ENCODE measurements at places on chromosomes 7 and 10.

DNA sequence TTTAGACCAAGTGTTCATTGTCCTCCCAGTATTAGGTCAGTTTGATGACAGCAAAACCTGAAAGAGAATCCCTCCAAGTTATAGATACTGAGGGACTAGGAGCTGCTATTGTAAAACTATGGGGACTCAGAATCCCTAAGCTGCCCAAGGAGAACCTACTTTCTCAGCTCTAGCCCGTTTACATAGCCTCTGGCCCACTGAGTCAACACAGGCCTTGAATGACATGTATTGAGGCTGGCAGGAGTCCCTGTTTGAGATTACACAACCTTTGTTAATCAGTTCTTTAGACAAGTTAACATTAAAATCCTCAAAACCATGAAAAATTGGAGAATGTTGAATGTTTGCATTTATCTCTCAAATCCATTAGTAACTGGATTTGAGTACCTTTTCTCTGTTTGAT lies 1079.0 kb downstream of the KCNMA1 start:
- DNase-seq, result no peak

- no peak for DNase-seq
These were observed 1.4 kb upstream of the TRIM8 start for GRCh38 chr10:102642736-102643335.

DNA sequence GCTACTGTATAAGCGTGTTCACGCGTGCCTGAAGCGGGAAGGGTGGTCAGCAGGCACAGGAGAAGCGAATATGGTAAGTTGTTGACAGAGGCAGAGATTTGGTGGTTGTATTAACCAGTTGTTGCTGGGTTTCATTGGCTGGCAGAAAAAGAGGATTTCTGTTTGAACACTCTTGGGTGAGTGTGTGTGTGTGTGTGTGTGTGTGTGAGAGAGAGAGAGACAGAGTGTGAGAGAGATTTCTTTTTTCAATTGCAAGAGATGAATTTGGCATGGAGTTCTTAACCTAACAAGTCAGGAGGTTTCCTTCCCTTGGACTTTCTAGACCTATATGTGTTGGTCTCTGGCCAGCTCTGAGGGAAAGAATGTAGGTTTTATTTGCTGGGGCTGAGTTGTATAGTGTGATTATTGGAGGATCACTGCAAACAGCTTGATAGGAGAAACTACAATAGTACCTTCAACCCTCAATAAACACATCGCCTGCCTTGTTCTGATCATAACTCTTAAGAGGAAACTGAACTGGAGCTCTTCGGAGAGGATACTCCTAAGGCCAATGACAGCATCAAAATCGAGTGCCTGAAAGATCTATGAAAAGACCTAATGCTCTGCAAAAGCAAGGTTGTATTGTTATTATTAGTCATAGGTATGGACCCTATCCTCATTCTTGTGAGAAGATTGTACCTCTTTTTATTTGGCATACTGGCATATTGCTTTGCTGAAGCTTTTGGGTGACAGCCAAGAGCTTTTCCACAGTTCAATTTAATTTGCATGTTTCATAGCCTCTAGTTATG lies 1.2 kb downstream of the MCU start:
- DNase-seq, result no peak

DNA sequence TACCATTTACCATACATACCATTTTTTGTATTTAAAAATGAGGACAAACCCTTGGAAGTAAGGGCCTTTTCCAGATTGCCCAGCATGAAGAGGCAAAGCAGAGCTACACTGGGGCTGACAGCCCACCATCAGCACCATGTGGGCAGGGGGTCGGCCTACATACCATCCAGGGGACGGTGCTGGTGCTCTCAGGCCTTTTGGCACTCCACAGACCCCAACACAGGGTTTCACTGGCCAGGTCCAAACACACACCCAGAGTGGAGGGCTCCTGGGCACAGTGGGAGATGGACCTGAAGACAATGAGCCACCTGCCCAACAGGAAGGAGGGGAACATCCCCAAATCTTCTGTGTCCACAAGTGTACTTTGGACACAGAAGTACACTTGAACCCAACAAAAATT lies 69.2 kb upstream of the CAMK2B start:
- DNase-seq, result no peak

- DNase-seq, result no peak
These were observed 20.9 kb upstream of the BAG3 start for GRCh38 chr10:119630300-119630699.

GRCh38 chr10:63415640-63416244 lies 50.0 kb downstream of the JMJD1C start:
- no peak for DNase-seq

GRCh38 chr10:48448796-48449195 lies 142.3 kb downstream of the MAPK8 start:
- no peak for DNase-seq

DNA sequence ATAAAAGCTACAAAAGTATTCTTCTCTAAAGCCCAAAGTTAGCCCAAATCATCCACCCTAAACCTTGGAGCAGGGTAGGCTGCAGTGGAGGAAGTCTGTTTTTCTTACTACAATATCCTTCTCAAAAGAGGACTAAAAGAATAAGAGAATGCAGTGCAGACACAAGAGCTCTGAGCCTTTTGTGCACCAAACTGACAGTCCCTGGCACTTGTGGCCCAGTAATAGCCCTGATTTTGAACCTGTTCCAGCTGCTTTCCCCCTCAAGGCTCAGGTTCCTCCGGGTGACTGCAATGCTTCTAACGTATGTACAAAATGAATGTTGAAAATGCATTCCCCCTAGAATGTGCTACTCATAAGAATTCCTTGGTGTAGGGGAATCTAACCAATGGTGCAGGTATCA lies 154.4 kb downstream of the JAZF1 start:
- no peak for DNase-seq

DNA sequence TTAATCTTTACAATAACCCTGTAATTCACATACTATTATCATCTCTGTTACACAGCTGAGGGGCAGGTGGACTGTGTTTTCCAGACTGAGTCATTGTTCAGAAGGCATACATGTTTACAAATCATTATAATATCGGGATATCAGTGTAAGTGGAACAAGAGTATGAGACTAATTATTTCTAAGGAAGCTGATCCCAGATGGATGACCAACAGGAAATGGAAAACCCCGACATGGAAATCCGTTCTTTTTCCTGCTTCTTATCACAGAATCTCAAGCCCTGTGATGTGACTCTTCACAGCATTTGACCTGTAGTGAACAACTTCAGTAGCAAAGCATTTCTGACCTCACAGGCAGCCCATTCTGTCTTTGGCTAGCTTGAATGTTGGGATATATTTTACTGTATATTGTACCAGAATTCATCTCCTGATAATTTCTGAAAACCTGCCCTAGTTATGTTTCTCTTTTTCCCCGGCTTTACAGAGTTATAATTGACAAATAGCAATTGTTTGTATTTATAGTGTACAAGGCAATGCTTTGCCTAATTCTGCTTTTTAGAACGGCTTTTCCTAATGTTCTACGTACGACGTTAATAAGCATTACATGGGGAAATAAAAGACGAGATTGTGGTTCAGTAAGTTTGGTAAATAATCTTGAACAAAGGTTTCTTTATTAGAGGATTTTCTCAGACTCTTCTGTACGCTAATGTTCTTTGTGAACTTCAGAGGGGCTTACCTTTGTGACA lies 78.6 kb upstream of the SYPL1 start:
- no peak for DNase-seq

DNA sequence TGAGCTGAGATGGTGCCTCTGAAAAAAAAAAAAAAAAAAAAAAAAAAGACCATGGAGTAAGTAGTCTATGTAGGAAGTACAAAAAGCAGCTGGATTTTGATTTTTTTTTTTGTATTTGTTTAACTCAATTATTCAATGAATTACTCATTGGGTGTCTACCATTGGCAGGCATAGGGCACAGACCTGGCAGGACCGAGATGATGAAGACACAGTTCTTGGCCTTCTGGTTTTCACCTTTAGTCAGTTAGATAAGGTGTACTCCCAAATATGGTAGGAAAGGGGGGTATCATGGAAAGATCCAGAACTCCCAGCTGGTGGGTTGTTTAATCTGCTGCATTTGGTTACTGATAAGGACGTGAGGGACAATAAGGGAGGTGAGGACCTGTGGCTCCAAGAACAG lies 97.1 kb upstream of the NMT2 start:
- DNase-seq, result no peak

DNA sequence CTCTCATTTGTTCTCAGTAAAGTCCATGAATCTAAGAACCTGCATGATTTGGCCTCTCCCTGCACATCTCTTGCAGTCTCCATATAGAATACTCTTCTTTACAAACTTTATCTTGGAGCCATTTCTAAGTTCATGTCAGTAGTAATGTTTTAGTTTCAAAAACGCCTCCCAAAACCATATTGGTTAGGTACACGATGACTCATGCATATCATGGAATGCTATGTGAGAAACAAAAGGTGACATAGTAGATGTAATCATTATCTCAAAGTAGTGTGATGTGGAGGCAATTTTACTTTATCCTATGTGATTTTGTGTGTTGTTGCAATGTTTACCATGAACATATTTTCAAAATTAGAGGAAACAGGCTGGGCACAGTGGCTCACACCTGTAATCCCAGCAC lies 520.7 kb downstream of the KCNMA1 start:
- no peak for DNase-seq

- no peak for DNase-seq
These were observed 9.2 kb downstream of the AQP1 start for GRCh38 chr7:30920584-30921539.

DNA sequence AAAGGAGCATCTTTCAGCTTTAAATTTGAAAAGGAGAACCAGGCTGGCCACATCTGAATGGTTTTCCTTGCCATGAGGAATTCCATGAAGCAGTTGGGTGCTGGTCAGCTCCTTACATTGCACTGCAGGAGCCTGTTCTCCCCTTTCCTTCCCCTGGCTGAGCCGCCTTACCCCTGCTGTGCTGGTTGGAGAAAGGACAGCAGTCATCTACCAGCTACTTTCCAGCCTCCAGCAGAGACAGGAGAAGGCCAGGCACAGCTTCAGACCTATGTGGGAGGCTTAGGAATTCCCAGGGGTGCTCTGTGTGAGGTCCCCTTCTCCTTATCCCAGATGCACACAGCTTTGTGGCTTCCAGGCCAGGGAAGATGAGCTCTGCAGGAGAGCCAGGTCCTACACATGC lies 4.7 kb downstream of the C10orf71 start:
- DNase-seq, result no peak

DNA sequence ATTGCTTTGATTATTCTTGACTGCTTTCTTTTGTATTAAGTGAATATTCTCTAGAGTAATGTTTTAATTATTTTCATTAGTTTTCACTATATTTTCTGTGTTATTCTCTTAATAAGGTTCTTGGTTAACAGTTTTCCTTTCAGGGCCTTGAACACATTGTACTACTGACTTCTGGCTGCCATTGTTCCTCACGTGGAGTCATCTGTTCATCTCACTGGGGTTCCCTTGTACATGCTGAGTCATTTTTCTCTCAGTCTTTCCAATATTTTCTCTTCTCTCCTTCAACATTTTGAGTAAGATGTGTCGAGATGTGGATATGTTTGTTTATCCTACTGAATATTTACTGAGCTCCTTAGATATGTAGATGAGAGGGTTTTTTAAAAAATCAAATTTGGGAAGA lies 400.7 kb downstream of the TCERG1L start:
- no peak for DNase-seq

DNA sequence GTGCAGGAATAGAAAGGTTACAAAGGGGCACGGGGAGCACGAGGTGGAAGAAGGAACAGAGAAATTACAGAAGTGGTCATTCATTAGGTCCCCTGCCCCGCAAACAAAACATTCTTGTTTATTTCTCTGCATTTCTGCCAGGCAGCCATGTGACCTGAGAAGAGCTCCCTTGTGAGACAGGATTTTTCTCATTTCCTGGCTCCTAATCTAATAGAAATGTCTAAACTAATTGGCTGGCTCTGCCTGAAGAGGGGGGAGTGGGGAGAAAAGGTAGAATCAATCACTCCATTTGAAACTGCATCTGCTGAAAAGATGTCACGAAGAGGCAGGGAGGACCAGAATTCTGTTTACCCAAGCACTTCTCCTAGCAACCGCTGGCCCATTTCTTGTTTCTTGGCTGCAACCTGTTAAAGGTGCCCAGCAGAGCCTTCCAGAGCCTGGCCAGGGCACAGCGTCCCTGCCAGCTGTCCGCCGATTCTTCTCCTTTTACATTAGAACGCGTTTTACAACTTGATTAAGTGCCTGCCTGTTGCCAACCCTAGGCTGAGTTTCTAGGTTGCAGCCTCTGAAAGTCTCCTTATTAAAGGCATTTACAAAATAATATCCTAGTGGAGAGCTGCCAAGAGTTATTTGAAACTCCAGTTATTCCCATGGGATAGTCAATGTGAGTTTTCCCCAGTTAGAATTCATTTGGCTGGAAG lies 1227.6 kb downstream of the TYW1 start:
- no peak for DNase-seq

DNA sequence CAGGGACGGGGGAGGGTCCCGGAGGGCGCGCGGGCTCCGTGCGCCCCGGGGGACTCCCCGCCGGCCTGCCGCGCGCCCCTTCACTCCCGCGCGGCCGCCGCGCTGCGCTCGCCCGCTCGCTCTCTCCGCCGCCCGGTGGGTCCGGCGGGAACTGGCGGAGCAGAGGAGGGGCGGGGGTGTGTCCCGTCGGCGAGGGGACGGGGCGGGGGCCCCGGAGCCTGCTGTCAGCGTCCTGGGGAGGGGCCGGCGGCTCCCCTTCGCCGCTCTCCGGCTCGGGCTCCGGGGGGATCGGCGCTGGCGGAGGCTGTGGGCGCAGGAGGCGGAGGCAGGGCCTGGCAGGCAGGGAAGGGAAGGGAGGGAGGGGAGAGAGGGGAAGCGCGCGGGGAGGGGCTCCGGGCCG lies at the start of gene SH3PXD2A:
SH3PXD2A (minus strand) TSS at position 153 of the 400 bp plus-strand sequence. CDS start 310 bp downstream, outside the sequence.
- no peak for DNase-seq

GRCh38 chr10:47021850-47022249 lies 110.6 kb downstream of the PTPN20 start:
- no peak for DNase-seq

DNA sequence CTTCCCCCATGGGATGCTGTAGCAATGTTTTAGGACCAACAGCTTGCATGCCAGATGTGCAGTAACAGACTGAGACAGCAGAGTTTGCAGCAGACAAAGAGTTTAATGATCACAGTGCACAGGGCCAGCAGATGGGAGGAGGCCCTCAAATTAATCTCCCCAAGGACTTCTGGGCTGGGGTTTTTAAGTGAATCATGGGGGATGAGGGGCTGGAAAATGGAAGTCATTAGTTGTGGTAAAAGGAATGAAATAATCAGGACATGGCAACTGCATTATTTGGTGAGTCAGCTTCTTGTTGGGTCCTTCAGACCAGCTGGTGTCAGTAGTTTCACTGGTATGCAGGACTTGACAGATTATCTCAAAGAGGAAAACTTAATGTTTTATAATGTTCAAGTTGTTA lies 12.6 kb upstream of the NRBF2 start:
- no peak for DNase-seq

DNA sequence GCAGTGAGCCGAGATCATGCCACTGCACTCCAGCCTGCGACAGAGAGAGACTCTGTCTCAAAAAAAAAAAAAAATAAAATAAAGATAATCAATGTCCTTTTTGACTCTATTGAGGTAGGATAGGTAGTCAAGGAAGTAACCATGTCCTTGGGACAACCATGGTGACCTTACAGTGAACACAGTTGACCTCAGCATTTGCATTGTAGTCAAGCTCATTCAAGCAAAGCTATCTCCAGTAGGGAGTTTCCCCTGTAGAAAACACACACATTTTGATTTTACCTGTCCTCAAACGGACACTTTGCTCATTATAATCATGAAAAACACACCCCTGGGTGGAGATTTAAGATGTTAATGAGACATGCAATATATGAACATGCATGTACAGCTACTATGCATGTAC lies 171.7 kb downstream of the KIF20B start:
- no peak for DNase-seq

Data from activated CD8-positive, alpha-beta memory T cell treated with anti-CD3 and anti-CD28 coated beads for 4 hours (primary cell).